Bronchus fibroblast of lung (primary cell): ENCODE measurements at places on chromosomes 7 and 10. TPM values are rescaled to one million over a fixed set of nuclear protein-coding genes. Genes with fewer than 3 reads are reported as not detected.

The MYO1G gene
- under 0.01 TPM in 1 of 2 replicates, not detected in the other for total RNA-seq

The GSAP gene
- 2.0 and 2.2 TPM in 2 replicates for total RNA-seq

The RAMP3 gene
- not detected in 2 replicates for total RNA-seq

The CALML3 gene
- not detected in 2 replicates for total RNA-seq

The ANKRD1 gene
- total RNA-seq = 6.5 and 6.6 TPM in 2 replicates

The ATP5F1C gene
- 276 and 287 TPM in 2 replicates for total RNA-seq

The RINT1 gene
- total RNA-seq = 15.8 and 16.0 TPM in 2 replicates

The OR13A1 gene
- total RNA-seq = not detected in 2 replicates

The EPO gene
- not detected in 2 replicates for total RNA-seq

The TMEM26 gene
- 0.89 and 1.0 TPM in 2 replicates for total RNA-seq

The SLC26A4 gene
- 0.17 and 0.74 TPM in 2 replicates for total RNA-seq

The PPRC1 gene
- 20.5 and 24.2 TPM in 2 replicates for total RNA-seq

The SMIM30 gene
- 71.8 and 73.6 TPM in 2 replicates for total RNA-seq

The CALN1 gene
- under 0.01 TPM in 1 of 2 replicates, not detected in the other for total RNA-seq

The MACC1 gene
- total RNA-seq = under 0.01 TPM in 2 replicates

The YWHAG gene
- total RNA-seq = 38.1 and 47.4 TPM in 2 replicates

The STEAP4 gene
- total RNA-seq = under 0.01 and 0.17 TPM in 2 replicates

The WNT2 gene
- total RNA-seq = 1.0 and 1.3 TPM in 2 replicates

The PAX2 gene
- total RNA-seq = not detected in 2 replicates
